Retinal pigment epithelial cell (primary cell): ENCODE measurements at places on chromosomes 4 and X.
A peak's percentile ranks its signal among the peaks of the same experiment; 100 is the strongest.

DNA sequence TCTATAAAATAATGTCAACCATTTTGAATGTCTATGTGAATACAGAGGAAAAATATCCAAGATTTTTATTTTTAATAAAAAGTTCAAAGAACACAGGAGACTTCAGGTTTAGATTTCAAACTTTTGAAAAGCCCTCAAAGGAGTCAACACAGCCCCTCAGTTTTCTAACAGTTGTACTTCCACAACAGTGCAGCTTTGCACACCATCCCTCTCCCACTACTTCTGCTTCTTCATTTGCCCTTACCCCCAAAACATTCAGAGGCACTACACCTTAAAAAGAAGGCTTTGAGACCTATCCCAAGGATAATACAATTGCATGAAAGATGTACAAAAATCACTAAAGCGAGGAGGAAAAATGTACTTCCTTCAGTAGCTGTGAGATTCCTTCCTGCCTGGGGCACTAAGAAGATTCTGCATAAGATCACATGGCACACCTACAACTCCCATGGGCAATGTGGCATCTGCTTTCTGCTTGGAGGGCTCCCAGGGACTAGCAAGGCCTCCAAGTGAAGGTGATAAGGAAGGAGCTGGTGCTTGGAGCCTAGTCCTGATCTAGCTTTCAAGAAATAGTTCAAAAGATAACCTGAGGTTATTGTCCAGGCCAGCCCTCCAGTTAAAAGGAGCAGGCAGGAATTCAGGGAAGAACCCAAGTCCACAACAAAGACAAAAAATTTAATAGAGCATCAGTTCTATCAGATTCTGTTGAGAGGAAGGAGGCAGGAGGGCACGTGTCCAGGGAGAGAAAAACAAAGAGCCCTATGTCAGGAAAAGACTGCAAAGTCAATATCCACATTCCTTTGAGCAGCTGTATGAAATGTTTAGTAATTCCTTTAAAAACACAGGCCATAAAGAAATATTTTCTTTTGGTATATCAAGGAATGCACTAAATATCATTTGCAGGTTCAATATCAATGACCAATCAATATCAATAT is 19.1 kb downstream of the ARAP2 start:
- no peak for DNase-seq

DNA sequence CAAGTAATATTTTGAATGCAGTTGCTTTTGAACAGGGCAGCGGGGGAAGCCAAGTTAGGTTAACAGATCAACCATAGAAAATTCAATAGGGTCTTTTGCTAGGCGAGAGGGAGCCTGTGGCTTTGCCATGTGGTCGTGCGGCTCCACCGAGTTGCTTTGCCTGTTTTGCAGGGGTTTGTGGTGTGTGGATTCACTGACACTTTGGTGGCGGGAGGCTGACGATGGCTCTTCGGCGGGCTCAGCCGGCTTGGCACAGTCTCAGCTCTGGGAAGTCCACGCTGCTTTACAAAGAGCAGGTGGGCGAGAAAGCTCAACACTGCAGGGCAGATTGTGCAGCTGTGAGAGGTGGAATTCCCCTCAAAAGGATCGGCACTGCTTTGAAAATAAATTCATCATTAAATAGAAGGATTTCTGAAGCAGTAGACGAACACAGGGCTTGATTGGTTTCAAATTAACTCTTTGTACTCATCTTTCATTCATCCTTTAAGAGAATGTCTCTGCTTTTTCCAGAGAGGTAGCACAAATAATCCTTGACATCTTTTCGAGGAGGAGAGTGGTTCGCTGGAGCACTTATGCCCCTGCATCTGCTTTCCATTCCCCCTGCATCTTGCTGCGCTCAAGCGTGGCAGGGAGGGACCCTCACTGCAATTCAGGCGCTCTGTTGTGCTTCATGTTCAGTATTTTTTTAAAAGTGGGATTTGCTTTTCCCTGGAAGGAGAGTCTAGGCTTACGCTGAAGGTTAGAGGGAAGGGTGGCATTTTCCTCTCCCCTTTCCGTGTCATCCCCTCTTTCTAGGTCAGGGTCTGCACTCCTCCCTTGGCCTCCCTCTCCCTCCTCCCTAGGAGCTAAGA is 201.8 kb upstream of the LEF1 start:
- no peak for DNase-seq

DNA sequence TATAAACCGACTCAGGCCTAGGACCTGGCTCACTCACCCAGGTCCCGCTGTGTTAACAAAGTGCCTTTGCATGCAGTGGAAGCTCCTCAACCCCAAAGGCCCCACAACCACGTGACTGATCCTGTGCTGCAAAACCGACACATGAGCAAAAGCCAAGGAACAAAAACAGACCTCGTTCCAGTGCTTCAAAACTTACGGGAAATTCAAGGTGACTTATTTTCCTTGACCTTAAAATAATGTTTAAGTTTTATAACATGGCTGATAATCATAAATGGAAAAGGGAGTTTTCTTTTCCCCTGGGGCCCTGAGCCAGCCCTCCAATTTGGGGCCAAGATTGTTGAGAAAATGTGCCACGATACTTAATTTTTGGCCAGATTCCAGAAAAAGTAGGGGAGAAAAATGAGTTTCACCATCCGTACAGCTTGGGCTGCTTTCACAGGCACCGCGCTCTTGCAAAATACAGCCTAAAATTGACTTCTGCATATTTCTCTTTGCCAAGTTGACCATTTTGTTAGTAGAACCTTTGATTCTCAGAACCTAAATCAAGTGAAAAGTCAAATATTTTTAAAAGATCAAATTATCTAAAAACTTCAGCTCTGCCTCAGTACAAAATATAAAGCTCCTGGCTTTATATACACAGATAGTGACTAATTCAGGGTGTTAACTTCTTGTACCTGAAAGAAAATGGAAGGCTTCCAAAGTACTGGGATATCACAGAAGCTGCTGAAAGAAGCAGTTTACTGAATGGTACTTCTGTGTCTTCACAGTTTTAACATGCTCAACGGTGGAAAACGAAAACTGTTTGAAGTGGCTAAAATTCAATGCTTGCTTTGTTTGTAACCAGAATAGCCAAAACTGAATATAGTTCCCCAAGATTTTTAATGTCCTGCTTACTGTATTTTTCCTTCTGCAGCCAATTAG is 93.8 kb downstream of the APBB2 start:
- no peak for DNase-seq

DNA sequence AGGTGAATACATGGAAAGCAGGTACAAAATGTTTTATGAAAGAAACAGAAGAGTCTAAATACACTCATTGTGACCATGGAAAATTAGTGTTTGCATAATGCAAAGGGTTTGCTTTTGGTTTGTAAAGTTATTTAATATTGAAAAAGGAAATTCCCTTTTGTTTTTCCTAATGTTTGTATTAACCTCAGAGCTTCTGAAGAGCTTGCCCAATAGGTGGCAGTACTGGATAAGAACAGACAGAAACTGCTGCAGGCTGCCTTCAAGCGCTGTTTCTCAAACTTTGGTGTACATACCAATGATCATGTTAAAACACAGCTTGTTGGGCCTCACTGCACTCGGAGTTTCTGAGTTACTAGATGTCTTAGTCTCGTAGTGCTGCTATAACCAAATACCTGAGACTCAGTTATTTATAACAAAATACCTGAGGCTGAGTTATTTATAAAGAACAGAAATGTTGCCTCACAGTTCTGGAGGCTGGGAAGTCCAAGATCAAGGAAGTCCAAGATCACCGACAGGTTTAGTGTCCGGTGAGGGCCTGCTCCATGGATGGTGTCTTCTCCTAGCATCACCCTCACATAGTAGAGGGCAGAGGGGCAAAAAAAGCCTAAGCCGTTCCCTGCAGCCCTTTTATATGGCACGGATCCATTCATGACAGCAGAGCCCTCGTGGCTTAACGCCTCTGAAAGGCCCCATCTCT is 54.2 kb downstream of the SUPT20HL2 start:
- peak; percentile 29 for DNase-seq

DNA sequence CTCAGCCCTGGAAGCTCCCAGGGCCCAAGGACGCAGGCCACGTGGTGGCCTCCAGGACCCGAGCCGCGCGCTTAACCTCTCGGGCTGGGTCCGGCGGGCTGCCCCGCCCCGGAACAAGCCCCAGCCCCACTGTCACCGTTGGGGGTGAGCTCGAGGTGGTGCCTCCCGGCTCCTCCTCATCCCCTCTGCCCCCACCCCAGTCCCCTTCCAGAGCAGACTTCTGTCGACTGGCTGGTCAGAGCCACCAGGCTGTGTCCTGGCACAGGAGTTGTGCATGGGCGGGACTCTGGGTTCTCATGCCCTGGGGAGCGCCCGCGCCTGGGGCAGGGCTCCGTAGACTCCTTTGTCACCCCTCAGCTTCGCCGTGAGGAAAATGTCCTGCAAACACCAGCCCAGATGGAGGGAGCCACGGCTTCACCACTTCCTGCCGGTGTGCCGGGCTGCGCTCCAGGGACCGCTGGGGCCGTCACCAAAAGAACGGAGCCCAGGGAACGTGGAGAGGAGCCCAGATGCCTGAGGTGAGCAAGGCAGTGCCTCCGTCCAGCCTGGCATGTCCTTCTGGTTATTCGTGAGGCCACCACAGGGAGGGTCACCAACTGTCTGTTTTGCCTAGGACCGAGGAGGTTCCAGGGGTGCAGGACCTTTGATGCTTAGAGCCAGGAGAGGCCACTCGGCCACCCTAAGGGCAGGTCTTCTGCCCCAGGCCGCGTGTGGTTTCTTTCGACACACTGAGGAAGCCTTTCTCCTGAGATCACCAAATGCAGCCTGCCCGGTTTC is 7.1 kb upstream of the RGS12 start:
- no peak for DNase-seq

- no peak for DNase-seq
Observed at GRCh38 chr4:173301518-173302201, 32.5 kb downstream of the HMGB2 start.

GRCh38 chrX:138917781-138918180 is 206.3 kb upstream of the FGF13 start:
- no peak for DNase-seq

- DNase-seq, result no peak
Observed at GRCh38 chrX:24100713-24101112, 46.0 kb downstream of the EIF2S3 start.

DNA sequence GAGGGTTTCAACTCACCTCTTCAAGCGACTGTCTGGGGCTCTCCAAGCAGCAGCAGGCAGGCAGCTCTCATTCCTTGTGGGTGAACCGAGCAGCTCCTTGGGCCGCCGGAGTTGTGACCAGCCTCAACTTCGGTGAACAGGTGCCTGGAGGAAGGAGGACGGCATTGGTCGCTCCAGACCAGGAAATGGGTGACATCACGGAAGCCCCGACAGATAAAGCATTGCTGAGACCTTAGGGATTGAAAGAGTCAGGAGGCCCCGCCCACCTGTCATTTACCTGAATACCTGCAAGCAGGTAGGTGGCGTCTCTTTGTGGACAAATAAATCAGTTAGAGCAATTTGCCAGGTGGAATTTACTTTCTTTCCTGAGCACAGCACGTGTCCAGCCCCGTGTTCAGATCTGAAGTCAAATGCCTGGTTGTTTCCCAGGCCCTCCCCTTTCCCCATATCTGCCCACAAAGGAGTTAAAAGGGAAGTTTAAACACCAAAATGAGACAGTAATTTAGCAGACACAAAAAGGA is at the start of gene LNX1:
TSS of gene LNX1 (minus strand) at position 115 of the 521 bp plus-strand sequence. CDS start 17,484 bp downstream, outside the sequence.
- no peak for DNase-seq

DNA sequence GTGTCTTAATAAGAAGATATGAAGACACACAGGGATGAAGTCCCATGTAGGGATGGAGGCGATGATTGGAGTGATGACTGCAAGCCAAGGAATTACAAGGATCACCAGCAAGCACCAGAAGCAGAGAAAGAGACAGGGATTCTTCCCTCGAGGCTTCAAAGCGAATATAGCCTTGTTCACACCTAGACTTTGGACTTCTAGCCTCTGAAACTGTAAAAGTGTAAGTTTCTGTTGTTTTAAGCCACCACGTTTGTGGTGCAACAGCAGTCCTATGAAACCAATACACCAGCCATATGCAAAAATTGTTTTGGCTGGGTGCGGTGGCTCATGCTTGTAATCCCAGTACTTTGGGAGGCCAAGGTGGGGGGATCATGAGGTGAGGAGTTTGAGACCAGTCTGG is 9.8 kb upstream of the PDS5A start:
- DNase-seq, result no peak

- DNase-seq, result no peak
Observed at GRCh38 chrX:40140706-40141499, 43.1 kb upstream of the BCOR start.

DNA sequence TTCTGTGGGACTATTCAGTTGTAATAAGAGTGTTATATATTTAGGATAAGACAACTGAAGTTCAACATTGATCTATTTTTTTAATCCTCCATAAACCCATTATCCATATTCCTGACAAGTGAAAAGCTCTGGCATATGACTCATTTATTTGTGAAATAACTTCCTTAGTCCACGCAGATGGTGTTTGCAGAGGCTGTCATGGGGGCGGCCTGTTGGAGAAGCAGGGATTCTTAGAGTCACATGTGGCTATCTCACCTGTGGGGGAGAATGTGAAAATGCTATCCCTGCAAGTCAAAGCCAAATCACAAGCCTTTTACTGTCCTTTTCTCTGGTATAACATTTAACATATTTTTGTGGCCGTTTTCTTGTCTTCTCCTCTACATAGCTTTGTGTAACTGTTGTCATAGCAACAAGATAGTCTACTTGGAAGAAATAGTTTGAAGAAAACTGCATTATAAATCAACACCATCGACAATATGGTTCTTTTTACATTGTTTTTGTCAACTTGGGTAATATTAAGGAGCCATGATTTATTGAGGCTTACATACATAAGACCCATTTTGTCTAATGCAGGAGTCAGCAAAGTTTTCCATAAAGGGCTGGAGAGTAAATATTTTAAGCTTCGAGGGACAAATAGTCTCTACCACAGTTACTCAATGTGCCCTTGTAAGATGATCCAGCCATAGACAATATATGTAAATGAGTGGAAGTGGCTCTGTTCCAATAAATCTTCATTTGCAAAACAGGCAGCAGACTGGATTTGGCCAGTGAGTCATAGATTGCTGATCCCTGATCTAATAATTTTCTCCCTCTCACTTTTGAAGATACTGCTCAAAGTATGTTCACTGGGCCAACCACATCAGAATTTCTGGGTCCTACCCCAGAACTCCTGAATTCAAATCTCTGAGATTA is 395.0 kb downstream of the DTHD1 start:
- DNase-seq, result peak; percentile 48

DNA sequence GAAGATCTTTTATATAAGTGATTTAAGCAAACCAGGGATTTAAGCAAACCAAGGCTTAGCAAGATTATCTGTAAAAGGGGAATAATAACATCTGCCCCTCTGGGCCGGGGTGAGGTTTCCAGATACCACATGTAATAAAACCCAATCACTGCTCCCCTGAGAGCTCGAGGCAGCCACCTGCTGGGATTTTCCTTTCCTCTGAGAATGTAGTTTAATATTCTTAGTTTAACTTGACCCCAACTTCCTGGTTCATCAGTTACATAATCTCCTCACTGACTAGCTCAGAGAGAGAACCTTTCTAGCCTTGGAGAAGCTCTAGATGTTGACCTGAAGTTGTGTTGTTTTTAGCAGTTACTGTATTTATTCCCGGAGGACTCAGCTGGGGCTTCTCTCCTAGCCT is 322.4 kb downstream of the ARHGAP10 start:
- no peak for DNase-seq
